ENCODE measurements at places on chromosomes 5 and 9. TPM values are rescaled to one million over a fixed set of nuclear protein-coding genes. Genes with fewer than 3 reads are reported as not detected.

DNA sequence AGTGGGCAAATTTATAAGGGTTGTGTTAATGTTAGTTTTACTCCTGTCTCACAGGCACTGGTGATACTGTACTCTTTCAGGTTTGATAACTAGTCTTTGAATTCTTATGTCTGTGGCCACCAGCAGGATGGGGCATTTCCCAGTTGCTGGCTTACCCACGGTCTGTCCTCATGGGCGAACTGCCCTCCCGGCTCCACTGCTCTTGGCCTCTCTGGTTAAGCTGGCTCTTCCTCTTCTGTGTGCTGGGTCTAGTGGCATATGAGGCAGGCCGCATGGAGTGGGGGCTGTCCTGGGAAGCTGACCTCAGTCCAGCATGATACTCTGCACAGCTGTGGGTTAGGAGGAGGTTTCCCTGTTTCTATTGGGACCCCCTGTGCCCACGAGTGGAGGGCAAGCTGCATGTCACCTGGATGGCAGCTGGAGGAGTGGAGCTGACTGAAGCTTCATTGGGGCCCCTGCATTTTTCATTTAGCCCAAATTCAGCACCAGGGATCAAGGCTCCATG lies 19.5 kb downstream of the PHF2 start:
- no peak for DNase-seq

DNA sequence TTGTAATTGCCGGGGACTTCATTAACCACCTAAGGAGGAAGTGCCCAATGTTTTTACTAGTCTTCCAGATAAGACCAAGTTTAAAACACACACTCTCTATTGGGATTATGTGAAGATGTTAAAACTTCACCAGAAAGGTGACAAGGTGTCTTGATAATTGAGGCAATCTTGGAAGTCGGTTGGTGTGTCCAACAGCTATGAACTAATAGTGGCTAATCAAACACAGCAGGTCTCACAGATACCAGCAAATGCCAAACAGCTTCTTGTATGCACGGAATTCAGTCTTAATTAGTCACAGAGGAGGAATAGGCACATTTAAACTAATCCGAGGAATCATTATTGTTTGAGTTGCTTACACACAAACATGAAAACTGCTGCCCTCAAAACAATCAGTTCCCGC lies 214.5 kb downstream of the SEC61B start:
- no peak for DNase-seq

GRCh38 chr5:149421372-149421685 lies 42.2 kb upstream of the IL17B start:
- no peak for DNase-seq

DNA sequence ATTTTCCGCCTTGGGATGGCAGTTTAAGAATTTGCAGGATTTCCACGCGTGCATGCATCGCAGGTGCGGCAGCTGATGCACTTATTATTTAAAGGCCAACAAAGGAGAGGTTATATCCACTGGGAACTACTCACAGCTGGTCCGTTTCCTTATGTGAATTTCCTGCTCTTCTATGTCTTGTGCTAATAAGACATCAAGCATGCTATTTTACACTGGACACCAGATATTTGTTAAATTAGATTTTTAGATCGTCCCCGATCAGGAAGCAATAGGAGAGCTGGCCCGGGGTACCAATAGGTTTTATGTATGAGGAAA lies 476 bp upstream of the DTWD2 start:
- DNase-seq = no peak

GRCh38 chr5:116571568-116572349 lies 2.9 kb downstream of the SEMA6A start:
- no peak for DNase-seq

DNA sequence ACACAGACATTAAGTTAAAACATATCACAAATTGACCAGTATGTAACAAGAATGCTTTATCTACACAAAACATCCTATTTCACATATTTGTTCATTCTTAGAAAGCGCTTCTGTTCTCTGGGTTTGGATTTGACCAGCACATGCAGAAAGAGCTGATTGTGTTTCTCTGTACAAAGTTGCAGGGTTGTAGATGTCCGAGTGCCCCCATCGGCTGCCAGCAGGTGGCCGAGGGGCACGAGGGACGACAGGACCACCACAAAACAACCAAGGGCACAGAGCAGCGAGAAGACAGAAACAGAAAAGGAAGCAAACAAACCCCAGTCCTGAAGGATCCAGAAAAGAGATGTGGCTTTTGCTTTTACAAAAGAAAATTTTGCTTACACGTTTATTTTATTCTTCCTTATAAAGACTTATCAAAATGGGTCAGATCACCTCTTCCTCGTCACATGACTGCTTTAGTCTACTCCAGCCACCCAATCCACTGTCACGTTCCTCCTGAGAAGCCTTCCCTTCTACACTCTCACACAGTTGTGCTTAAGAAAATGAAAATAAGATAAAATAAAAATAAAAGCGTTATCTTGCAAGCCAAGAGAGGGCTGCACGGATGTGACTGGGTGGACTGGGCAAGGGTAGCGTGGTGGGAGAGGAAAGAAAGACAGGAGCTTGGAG lies 9.5 kb downstream of the OTP start:
- no peak for DNase-seq

DNA sequence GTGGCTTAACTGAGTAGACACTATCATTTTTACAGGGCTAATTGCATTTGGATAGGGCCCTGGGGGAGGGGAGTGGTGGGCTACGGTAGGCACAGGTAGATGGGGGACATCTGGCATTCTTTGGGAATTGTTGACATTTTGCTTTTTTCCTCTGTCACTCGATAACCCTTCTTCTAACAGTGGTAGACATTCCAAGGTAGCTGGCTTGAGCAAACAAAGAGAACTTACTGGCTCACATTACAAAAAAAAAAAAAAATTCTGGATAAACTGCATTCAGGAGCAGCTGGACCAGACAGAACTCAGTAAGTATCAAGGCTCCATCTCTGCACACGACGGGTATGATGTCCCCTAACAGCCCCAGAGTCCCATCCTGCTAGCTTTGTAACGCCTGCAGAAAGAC lies 585.2 kb downstream of the ZNF608 start:
- no peak for DNase-seq

DNA sequence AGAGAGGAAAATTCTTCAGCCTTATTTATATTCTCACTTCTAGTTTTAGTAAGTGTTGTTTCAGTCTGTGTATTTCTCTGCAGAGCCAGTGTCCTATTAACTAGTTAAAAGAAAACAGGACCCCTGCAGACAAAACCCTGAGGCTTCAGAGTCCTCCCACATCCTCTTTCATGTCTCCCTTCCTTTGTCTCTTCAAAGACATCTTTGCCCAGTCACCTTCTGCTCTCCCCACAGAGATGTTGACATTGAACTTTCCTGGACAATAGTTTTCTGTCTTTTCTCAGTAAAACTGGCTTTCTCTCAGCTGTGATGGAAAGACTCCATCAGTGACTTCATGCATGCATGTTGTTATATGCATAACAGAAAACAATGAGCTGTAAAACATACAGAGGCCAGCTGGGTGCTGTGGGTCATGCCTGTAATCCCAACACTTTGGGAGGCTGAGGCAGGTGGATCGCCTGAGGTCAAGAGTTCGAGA lies 20.2 kb downstream of the GRAMD2B start:
- no peak for DNase-seq

- DNase-seq = no peak
Observed at GRCh38 chr9:107895501-107896001, 406.0 kb upstream of the KLF4 start.

DNA sequence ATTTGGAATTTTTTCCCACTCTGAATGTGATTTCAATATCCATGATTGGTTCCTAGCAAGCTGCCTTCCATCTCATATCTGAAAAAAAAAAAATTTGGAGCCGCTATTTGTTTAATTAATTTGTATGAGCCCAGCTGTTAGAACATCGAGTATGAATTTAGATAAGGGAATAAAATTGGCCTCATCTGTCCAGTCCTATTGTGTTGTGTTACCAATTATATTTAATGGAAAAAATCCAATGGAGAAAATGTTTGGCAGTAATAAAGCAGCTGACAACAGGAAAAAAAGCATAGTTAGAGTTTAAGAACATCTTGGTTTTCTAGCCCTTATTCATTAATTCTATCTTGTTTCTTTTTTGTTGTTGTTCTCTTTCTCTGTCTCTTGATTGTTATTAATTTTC lies 735.6 kb upstream of the RIOK2 start:
- no peak for DNase-seq

DBH gene
- 1.3 TPM for total RNA-seq

SH3RF2 gene
- 3.2 TPM for total RNA-seq

All from dorsolateral prefrontal cortex (tissue), 122 donors.